ENCODE measurements at places on chromosomes 1 and 21.

GRCh38 chr1:197787056-197787455 lies 11.8 kb upstream of the DENND1B start:
- H3K27me3 ChIP-seq: no peaks in the 10 kb centered on the region
- H3K4me1 ChIP-seq: no peaks in the 10 kb centered on the region
- H3K36me3 ChIP-seq: no peaks in the 10 kb centered on the region
- H3K4me3 ChIP-seq: no peak overlapping the region

GRCh38 chr1:245079021-245079609 lies 75.7 kb upstream of the KIF26B start:
- DNase-seq: no peak
- no peak overlapping the region for H3K4me3 ChIP-seq
- no peak overlapping the region for H3K27ac ChIP-seq
- H3K4me1 ChIP-seq: peaks cover 3% of the 10 kb centered on the region
- no peaks in the 10 kb centered on the region for H3K27me3 ChIP-seq

GRCh38 chr1:100538913-100539835 lies 1.2 kb downstream of the GPR88 start:
- no peaks in the 10 kb centered on the region for H3K36me3 ChIP-seq
- peaks cover 22% of the 10 kb centered on the region for H3K4me1 ChIP-seq
- no peak for DNase-seq
- peak overlapping the region; percentile 57 for H3K4me3 ChIP-seq

- peaks cover 25% of the 10 kb centered on the region for H3K4me1 ChIP-seq
- H3K36me3 ChIP-seq: no peaks in the 10 kb centered on the region
- DNase-seq: no peak
- no peaks in the 10 kb centered on the region for H3K27me3 ChIP-seq
- peak overlapping the region; percentile 83 for H3K27ac ChIP-seq
- H3K4me3 ChIP-seq: no peak overlapping the region
Observed at GRCh38 chr1:234999513-234999940, 129.1 kb downstream of the TOMM20 start.

- no peak for DNase-seq
- no peaks in the 10 kb centered on the region for H3K27me3 ChIP-seq
- H3K27ac ChIP-seq: no peak overlapping the region
- H3K4me1 ChIP-seq: peaks cover 80% of the 10 kb centered on the region
Observed at GRCh38 chr1:43549921-43550597, 19.4 kb downstream of the PTPRF start.

GRCh38 chr1:13682444-13682843 lies 17.5 kb upstream of the PRDM2 start:
- no peak overlapping the region for H3K4me3 ChIP-seq
- H3K4me1 ChIP-seq: no peaks in the 10 kb centered on the region
- H3K27ac ChIP-seq: no peak overlapping the region
- no peaks in the 10 kb centered on the region for H3K36me3 ChIP-seq
- H3K27me3 ChIP-seq: peaks cover 23% of the 10 kb centered on the region

- peak overlapping the region; percentile 33 for H3K27ac ChIP-seq
- peaks cover 17% of the 10 kb centered on the region for H3K4me1 ChIP-seq
- no peak overlapping the region for H3K4me3 ChIP-seq
- H3K36me3 ChIP-seq: no peaks in the 10 kb centered on the region
- no peak for DNase-seq
Observed at GRCh38 chr1:221839321-221839720, 97.4 kb upstream of the DUSP10 start.

DNA sequence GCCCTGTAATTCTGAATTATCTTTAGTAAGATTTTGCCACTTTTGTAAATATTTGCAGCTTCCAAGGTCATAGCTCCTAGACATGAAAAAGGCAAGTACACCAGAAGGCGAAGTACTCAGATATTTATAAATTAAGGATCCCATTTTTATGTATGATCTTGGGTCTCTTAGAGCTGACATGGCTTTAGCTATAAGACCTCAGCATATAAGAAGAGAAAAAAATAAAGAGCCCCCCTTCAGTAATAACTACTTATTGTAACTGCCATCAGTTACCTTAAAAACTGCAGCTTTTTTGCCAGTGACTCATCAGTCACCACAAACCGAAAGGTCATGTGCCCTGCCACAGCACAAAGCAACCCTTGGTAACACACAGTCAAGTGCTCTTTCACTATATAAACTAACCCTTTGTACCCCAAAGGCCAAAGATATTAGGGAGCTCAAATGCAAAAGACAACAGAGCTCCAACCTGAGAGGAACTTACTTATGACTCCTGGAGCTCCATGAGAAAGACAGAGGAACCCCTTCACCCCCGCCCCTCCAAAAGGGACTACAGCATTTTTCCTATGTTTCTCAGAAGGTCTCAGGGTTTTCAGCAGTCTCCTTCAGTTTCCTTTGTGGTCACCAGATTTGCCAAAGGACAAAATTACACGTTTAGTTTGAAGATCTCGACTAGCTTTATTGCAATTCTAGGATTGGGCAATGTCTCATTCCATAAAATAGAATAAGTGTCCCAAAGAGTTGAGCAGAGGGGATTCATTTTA lies 219.8 kb upstream of the DUSP10 start:
- H3K27ac ChIP-seq: no peak overlapping the region
- DNase-seq: no peak
- H3K4me1 ChIP-seq: no peaks in the 10 kb centered on the region
- H3K4me3 ChIP-seq: no peak overlapping the region
- H3K27me3 ChIP-seq: no peaks in the 10 kb centered on the region

DNA sequence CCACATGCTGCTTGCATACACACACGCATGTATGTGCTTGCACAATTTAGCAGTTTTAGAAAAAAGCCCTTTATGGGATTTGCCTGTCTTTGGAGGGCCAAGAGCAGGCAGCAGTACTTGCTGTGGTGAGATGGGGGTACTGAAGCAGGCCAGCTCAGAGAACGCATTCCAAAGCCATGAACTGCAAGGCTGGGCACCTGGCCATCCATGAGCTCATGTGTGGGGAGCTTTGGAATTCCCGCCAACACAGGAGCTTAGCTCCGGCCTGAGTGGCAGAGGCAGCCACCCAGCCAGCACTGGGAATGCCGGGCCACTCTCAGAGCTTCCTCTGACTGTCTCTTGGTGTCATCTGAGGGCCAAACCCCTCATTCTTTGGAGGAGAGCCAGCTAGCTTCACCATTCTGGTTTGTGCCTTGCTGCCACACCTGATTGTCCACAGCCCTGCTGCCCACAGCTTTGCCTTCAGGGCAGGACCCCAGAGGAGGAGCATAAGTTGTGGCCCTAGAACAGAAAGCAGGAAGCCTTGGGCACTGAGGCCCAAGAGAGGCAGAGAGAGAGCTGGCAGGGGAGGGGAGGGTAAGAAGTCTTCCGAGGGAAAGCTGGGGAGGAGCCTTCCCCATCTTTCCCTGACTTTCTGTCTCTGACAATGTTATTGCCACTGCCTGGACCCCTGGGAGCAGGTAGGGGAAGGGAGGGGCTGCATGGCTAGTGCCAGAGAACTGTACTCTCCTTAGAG lies 92.1 kb upstream of the POU3F1 start:
- H3K4me1 ChIP-seq: peaks cover 23% of the 10 kb centered on the region
- peaks cover 11% of the 10 kb centered on the region for H3K27me3 ChIP-seq
- no peak overlapping the region for H3K4me3 ChIP-seq

GRCh38 chr21:43719748-43720538 lies 1.0 kb downstream of the PDXK start:
- DNase-seq: no peak
- H3K36me3 ChIP-seq: peaks cover 8% of the 10 kb centered on the region
- peaks cover 9% of the 10 kb centered on the region for H3K4me1 ChIP-seq
- peak overlapping the region; percentile 79 for H3K27ac ChIP-seq
- H3K4me3 ChIP-seq: peak overlapping the region; percentile 60

- H3K4me3 ChIP-seq: no peak overlapping the region
- no peaks in the 10 kb centered on the region for H3K4me1 ChIP-seq
- H3K27me3 ChIP-seq: no peaks in the 10 kb centered on the region
- no peaks in the 10 kb centered on the region for H3K36me3 ChIP-seq
- no peak for DNase-seq
Observed at GRCh38 chr1:81820765-81821164, 20.0 kb downstream of the ADGRL2 start.

DNA sequence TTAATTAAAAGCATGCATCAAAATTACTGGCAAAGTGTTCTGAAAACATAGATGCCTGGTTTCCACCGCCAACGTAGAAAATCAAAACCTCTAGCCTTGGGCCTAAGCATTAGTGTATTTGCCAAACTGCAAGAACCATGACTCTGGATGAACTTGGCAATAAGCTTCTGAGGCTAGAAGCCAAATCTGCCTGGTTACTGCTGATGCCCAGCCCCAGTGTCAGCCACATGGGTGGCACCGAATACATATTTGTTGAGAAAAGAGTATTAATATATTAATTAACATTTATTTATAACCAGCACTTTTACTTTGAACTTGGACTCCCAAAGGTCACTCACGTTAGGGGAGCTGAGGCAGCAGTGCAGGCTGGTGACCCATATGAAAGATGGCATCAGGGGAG lies 140.6 kb upstream of the HMGB4 start:
- DNase-seq: no peak
- H3K4me3 ChIP-seq: no peak overlapping the region
- no peaks in the 10 kb centered on the region for H3K27me3 ChIP-seq
- H3K4me1 ChIP-seq: no peaks in the 10 kb centered on the region
- no peaks in the 10 kb centered on the region for H3K36me3 ChIP-seq

- no peaks in the 10 kb centered on the region for H3K27me3 ChIP-seq
- H3K27ac ChIP-seq: no peak overlapping the region
- no peaks in the 10 kb centered on the region for H3K36me3 ChIP-seq
Observed at GRCh38 chr1:180696361-180696760, 64.5 kb downstream of the XPR1 start.

GRCh38 chr1:85125891-85126290 lies 74.9 kb downstream of the SYDE2 start:
- H3K36me3 ChIP-seq: no peaks in the 10 kb centered on the region
- H3K4me1 ChIP-seq: peaks cover 8% of the 10 kb centered on the region
- H3K27ac ChIP-seq: no peak overlapping the region
- no peak for DNase-seq

DNA sequence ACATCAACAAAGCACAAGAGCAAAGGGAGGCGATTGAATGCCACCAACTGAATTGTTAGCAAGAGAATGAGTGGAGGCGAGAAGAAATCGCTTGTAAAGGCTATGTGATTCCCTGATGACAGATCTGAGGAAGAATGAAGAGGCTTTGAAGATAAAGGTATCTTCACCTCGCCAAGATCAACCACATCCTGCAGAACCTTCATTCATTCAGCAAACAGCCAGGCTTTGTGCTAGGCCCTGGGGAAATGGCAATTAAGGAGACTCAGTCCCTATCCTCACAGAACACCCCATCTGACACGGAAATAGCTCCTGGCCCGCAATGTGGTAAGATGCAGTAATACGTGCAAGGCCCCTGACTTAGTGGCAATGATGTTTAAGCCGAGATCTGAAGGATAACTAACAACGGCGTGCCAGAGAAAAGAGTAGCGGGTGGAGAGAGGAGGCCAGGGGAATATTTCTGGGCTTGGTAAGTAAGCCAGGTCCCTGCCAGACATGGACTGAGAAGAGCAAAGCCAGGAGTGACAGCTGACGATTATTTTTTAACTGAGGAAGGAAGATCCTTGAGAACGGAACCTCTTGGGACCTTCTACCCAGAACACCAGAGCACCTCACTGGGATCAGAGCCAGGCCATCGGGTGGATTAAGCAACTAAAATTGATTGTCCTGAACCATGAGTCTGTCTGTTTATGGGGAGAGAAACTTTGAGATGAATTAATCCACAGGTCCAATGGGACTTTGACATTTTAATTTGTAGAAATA lies 4.6 kb upstream of the VSIG8 start:
- no peak overlapping the region for H3K27ac ChIP-seq
- no peaks in the 10 kb centered on the region for H3K27me3 ChIP-seq
- no peak overlapping the region for H3K4me3 ChIP-seq
- DNase-seq: no peak

DNA sequence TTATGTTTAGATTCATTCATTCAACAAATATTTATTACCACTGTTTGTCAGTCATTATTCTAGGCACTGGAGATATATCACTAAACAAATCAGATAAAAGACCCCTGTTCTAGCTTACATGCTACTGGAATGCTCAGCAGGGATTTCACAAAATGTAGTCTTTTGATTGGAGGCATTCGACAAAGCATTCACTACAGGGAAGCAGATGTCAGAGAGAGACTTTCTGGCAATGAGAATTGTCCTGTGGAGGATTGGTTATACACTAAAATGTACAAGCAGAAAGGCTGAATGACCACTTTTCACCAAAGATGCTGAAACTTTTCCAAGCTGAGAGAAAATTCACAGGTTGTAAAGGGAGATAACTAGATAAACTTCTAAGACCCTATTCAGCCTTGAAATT lies 57.7 kb downstream of the SCMH1 start:
- H3K4me3 ChIP-seq: no peak overlapping the region
- H3K4me1 ChIP-seq: no peaks in the 10 kb centered on the region
- no peaks in the 10 kb centered on the region for H3K27me3 ChIP-seq

- no peaks in the 10 kb centered on the region for H3K4me1 ChIP-seq
- H3K4me3 ChIP-seq: no peak overlapping the region
- H3K36me3 ChIP-seq: peaks cover 14% of the 10 kb centered on the region
Observed at GRCh38 chr21:34835526-34835925, 166.7 kb downstream of the CLIC6 start.

- H3K4me3 ChIP-seq: no peak overlapping the region
- peaks cover 46% of the 10 kb centered on the region for H3K27me3 ChIP-seq
- no peak for DNase-seq
- H3K27ac ChIP-seq: no peak overlapping the region
- no peaks in the 10 kb centered on the region for H3K4me1 ChIP-seq
- no peaks in the 10 kb centered on the region for H3K36me3 ChIP-seq
Observed at GRCh38 chr1:154867841-154868605, 2.1 kb downstream of the KCNN3 start.

DNA sequence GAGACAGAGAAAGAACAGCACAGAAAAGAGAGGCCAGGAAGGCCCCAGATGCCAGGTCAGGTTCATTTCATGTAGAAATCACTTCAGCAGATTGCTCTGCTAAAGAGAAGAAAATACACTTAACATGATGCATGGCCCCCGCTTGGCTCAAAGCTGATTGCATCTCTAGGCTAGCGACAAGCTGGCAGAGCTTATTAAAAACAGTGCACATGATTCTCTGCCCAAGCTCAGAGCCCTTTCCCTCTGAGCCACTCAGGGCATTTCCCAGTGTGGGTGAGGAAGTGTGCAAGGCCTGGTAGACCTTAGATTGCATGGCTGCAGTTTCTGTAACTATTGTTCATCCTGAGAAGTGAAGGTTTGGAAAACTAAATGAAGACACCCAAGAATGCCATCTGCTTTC lies 3.3 kb upstream of the CAPN9 start:
- no peak overlapping the region for H3K4me3 ChIP-seq
- H3K36me3 ChIP-seq: no peaks in the 10 kb centered on the region
- H3K27ac ChIP-seq: no peak overlapping the region

GRCh38 chr1:6185635-6186382 lies 5.7 kb upstream of the CHD5 start:
- H3K4me1 ChIP-seq: no peaks in the 10 kb centered on the region
- no peaks in the 10 kb centered on the region for H3K27me3 ChIP-seq
- H3K27ac ChIP-seq: no peak overlapping the region
- no peak for DNase-seq
- no peak overlapping the region for H3K4me3 ChIP-seq
- peaks cover 52% of the 10 kb centered on the region for H3K36me3 ChIP-seq
